H9 (cell line): ENCODE measurements at places on chromosomes 13 and 19. TPM values are rescaled to one million over a fixed set of nuclear protein-coding genes. Genes with fewer than 3 reads are reported as not detected.

GRCh38 chr19:43306097-43306496 lies 36.8 kb upstream of the PSG9 start:
- DNase-seq, result no peak

DNA sequence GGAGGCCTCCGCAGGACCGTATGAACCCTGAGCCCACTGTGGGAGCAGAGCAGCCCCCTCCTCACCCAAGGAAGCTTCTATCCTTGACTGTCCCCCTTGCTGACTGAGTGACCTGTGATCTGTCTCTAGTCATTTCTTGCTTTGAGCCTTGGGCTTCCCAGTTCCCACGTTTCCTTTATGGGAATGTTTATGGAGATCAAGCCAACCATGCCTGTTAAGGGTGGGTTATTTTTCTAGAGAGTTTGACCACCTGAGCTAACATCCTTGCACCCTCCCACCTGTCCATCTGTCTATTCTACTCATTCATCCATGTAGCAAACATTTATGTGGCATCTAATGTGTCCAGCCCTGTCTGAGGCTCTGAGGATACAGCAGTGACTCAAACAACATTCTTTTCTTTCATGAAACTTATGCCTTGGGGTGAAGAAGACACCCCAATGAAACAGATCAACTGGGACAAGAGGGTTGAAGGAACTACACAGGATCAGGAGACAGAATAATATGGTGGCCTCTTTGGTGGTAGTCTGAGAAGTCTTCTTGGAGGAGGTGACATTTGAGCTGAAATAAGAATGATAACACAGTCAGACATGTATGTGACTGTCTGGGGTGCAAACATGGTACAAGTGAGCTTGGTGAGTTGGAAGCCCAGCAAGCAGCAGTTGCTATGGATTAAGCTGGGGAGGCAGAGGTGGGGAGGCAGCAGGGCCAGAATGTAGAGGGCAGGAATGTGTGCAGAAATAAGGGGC lies 30.5 kb downstream of the CERS4 start:
- DNase-seq, result no peak

PNMA8B gene
- total RNA-seq, result 1.4 and 1.5 TPM in 2 replicates

FKRP gene
- total RNA-seq, result 39.1 and 42.2 TPM in 2 replicates

OVOL3 gene
- not detected in 2 replicates for total RNA-seq
